DND-41 (cell line): ENCODE measurements at places on chromosomes 6 and 20.

GRCh38 chr20:21303872-21304586 lies 898 bp downstream of the XRN2 start:
- DNase-seq: no peak
- no peaks in the 10 kb centered on the region for H3K27me3 ChIP-seq
- H3K27ac ChIP-seq: peak overlapping the region; percentile 82
- H3K4me1 ChIP-seq: peaks cover 33% of the 10 kb centered on the region
- H3K4me3 ChIP-seq: peak overlapping the region; percentile 87

DNA sequence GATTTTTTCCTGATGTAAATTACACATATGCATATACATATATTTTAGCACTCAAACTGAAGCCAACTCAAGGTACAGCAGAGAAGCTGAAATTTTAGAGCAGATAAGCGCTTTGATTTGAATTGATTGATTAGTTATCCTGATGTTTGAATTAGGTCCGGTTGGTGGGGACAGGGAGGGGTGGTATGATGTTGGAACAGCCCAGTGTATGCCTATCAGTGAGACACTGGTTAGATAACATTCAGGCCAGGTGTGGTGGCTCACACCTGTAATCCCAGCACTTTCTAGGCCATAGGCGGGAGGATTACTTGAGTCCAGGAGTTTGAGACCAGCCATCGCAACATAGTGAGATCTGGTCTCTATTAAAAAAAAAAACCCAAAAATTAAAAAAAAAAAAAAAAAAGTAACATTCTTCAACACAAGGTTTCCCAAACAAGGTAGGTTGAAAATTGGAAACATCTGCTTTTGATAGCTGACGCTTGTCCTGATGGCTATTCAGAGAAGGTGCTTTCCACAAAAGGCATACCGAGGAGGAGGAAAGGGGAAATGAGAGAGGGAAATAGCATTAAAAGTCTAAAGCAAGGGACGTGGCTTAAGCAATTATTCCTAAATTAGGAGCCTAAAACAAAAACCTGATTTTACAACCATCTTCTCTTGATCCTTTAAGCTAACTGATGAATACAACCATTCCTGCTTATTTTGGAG lies 288.4 kb upstream of the JARID2 start:
- no peak for DNase-seq
- H3K27ac ChIP-seq: no peak overlapping the region
- no peaks in the 10 kb centered on the region for H3K27me3 ChIP-seq
- H3K4me3 ChIP-seq: no peak overlapping the region
- no peaks in the 10 kb centered on the region for H3K4me1 ChIP-seq
- no peaks in the 10 kb centered on the region for H3K36me3 ChIP-seq

DNA sequence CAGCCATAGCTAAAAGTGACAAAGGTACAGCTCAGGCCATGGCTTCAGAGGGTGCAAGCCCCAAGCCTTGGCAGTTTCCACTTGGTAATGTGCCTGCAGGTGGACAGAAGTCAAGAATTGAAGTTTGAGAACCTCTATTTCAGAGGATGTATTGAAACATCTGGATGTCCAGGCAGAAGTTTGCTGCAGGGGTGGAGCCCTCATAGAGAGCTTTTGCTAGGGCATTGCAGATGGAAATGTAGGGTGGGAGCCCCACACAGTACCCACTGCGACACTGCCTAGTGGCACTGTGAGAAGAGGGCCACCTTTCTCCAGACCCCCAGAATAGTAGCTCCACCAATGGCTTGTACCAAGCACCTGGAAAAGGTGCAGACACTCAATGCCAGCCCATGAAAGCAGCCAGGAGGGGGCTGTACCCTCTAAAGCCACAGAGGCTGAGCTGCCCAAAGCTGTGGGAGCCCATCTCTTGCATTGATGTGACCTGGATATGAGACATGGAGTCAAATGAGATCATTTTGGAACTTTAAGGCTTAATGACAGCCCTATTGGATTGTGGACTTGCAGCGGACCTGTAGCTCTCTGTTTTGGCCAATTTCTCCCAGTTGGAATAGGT lies 1299.4 kb upstream of the MAP3K7 start:
- no peaks in the 10 kb centered on the region for H3K36me3 ChIP-seq
- H3K4me3 ChIP-seq: no peak overlapping the region
- no peak overlapping the region for H3K27ac ChIP-seq
- H3K4me1 ChIP-seq: no peaks in the 10 kb centered on the region
- H3K27me3 ChIP-seq: no peaks in the 10 kb centered on the region

DNA sequence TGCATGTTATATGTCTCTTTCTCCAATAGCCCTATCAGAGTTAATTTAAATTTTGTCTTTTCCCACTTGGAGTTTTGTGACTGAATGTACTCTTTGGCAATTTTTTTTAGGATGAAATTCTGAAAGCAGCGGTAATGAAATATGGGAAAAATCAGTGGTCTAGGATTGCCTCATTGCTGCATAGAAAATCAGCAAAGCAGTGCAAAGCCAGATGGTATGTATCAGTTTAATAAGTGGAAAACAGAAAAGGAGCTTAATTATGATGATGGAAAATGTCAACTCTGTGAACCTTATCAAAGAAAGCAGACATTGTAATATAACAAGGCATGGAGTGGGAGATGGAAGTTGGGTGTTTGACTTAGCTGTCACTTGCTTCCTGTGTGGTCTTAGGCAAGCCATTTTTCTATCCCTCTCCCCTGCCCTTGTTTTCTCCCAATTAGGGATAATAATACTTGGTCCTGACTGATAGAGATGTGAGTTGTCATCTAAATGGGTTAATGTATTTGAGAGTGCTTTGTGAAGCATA lies 2.7 kb downstream of the CDC5L start:
- no peak overlapping the region for H3K4me3 ChIP-seq
- peaks cover 32% of the 10 kb centered on the region for H3K4me1 ChIP-seq
- no peaks in the 10 kb centered on the region for H3K27me3 ChIP-seq
- H3K36me3 ChIP-seq: peaks cover 57% of the 10 kb centered on the region
- DNase-seq: no peak
- no peak overlapping the region for H3K27ac ChIP-seq

DNA sequence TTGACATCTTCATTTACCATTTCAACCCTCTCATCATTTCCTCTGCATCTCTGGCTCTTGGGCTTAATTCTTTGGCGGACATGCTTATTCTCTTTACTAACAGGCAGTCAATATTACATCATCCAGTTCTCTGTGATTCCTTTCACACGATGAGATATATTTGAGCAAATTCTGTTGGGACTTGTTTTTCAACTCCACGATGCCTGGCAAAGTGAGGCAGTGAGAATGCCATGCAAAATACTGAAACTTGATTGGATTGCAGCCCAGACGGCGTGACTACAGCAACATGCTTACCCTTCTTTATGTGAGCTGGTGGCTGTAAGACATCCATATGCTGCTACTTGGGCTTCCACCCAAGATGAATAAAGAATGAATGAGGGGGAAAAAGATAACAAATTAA lies 101.7 kb upstream of the SPACA1 start:
- H3K36me3 ChIP-seq: no peaks in the 10 kb centered on the region
- no peak overlapping the region for H3K4me3 ChIP-seq
- H3K4me1 ChIP-seq: no peaks in the 10 kb centered on the region
- H3K27me3 ChIP-seq: peaks cover 5% of the 10 kb centered on the region
- DNase-seq: no peak

GRCh38 chr20:3105256-3106137 lies 21.0 kb upstream of the AVP start:
- H3K27ac ChIP-seq: no peak overlapping the region
- no peak overlapping the region for H3K4me3 ChIP-seq
- no peak for DNase-seq
- no peaks in the 10 kb centered on the region for H3K4me1 ChIP-seq
- peaks cover 13% of the 10 kb centered on the region for H3K36me3 ChIP-seq
- H3K27me3 ChIP-seq: no peaks in the 10 kb centered on the region

GRCh38 chr20:17872959-17873358 lies 95.6 kb downstream of the SNX5 start:
- H3K4me3 ChIP-seq: no peak overlapping the region
- no peaks in the 10 kb centered on the region for H3K36me3 ChIP-seq
- no peak overlapping the region for H3K27ac ChIP-seq
- peaks cover 5% of the 10 kb centered on the region; the same call in 1 of the 2 replicates for H3K4me1 ChIP-seq

DNA sequence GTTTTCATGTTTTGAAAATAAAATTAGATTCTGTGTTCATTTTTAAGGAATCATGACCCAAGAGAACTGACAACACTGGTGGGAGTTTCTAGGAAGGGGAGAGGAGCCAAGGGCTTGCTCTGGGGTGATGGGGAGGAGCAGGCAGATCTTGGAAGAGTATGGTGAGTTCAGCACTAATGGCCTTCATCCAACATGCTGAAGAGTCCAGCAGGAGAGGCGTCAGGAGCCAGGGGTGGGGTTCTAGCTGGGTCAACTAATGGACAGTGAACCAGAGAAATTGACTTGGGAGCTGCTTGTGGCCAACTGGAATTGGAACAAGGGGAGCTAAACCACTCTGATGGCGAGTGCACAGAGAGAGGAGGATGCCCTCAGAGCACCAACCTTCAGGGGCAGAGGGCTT lies 107.1 kb downstream of the MRPL14 start:
- DNase-seq: no peak
- no peak overlapping the region for H3K4me3 ChIP-seq
- H3K27me3 ChIP-seq: no peaks in the 10 kb centered on the region
- no peaks in the 10 kb centered on the region for H3K4me1 ChIP-seq

DNA sequence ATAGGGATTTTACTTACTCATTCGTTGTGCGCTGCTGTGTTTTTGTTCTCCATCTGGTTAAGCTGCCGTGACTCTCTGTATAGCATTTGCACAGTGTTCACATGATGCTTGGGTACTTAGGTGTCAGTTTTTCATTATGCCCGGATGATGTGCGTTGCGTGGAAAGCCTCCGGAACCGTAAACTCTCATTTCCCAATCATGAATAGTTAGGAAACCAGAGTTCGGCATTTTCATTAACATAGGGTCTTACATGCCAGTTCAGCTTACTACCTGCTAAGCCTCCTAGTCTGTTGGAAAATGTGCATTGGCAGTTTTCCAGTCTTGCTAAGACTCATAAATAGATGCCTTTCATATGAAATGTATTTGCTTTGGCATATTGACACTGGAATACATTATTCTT lies 483.4 kb upstream of the FLRT3 start:
- no peaks in the 10 kb centered on the region for H3K36me3 ChIP-seq
- H3K4me3 ChIP-seq: no peak overlapping the region
- no peaks in the 10 kb centered on the region for H3K4me1 ChIP-seq
- H3K27me3 ChIP-seq: no peaks in the 10 kb centered on the region

- peaks cover 36% of the 10 kb centered on the region for H3K4me1 ChIP-seq
- no peak overlapping the region for H3K4me3 ChIP-seq
- H3K27ac ChIP-seq: peak overlapping the region; percentile 77
- DNase-seq: no peak
- H3K27me3 ChIP-seq: no peaks in the 10 kb centered on the region
These were observed 11.0 kb downstream of the NCR2 start for GRCh38 chr6:41346441-41346840.

DNA sequence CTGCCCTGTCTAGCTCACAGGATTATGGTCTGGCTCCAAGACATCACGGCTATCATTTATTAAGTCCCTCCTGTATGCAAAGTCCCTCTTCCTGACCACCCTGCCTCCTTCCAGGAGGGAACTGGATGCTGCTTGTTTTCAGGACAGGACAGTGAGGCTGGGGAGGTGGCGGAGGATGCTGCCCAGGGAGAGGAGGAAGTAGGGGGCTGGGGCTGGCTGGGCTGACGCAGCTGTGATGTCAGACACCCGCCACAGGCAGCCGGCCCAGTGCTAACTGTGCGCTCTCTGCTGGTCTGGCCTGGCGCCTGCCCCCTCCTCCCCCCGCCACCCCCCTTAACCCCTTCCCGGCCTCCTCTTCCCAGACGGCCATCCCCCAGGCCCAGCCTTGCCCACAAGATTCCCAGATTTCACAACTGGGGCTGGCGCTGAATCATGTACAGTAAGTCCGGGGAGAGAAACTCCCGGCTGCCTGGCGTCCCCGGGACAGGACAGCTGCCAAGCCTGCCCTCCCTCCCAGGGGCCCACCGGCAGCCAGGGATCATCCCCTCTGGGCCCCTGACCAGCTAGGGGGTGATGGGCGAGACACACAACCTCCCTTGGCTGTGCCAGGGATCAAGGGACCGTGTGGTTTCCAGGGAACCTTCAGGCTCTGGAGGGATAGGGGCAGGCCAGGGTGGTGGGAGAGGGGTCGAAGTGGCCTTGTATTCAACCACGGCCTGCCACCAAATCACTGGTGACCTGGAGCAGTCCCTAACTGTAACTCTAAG lies 118.1 kb downstream of the CEBPB start:
- H3K36me3 ChIP-seq: no peaks in the 10 kb centered on the region
- no peaks in the 10 kb centered on the region for H3K27me3 ChIP-seq
- no peak for DNase-seq
- H3K27ac ChIP-seq: no peak overlapping the region
- no peaks in the 10 kb centered on the region for H3K4me1 ChIP-seq
- no peak overlapping the region for H3K4me3 ChIP-seq

- H3K4me1 ChIP-seq: no peaks in the 10 kb centered on the region
- no peaks in the 10 kb centered on the region for H3K27me3 ChIP-seq
- DNase-seq: no peak
- no peak overlapping the region for H3K27ac ChIP-seq
These were observed 41.7 kb downstream of the PTCHD4 start for GRCh38 chr6:48069280-48069679.

GRCh38 chr6:43509142-43509983 lies 783 bp downstream of the LRRC73 start:
- H3K27ac ChIP-seq: no peak overlapping the region
- peaks cover 3% of the 10 kb centered on the region; the same call in 1 of the 2 replicates for H3K4me1 ChIP-seq
- DNase-seq: no peak
- peaks cover 57% of the 10 kb centered on the region for H3K36me3 ChIP-seq
- no peaks in the 10 kb centered on the region for H3K27me3 ChIP-seq

- no peaks in the 10 kb centered on the region for H3K4me1 ChIP-seq
- no peaks in the 10 kb centered on the region for H3K36me3 ChIP-seq
- DNase-seq: no peak
- H3K4me3 ChIP-seq: no peak overlapping the region
- no peak overlapping the region for H3K27ac ChIP-seq
These were observed 30.3 kb upstream of the SHLD1 start for GRCh38 chr20:5719861-5720403.

DNA sequence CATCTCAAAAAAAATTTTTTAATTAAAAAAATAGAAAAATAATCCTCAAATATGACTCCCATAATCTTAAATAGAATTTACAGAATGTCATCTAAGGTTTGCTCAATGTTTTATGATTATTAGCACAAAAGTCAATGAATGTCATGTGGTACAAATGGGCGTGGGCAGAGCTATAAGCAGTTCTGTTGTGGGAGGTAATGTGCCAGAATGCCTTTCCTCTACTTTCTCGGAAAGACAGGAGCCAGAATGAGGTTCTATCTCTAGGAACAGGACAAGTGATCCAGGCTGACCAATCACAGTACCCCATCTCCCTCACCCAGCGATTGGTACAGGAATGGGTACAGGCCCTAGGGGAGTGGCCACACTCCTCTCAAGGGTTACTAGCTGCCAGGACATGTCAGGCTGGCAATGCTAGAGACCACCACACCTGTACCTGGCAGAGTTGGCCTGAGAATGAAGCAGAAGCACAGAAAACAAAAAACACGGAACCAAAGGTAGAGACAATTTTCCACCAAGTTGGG lies 15.1 kb downstream of the RALGAPA2 start:
- H3K27me3 ChIP-seq: no peaks in the 10 kb centered on the region
- no peaks in the 10 kb centered on the region for H3K4me1 ChIP-seq
- DNase-seq: no peak
- H3K4me3 ChIP-seq: no peak overlapping the region
